ENCODE measurements at places on chromosomes 4 and X.
A peak's percentile ranks its signal among the peaks of the same experiment; 100 is the strongest.

DNA sequence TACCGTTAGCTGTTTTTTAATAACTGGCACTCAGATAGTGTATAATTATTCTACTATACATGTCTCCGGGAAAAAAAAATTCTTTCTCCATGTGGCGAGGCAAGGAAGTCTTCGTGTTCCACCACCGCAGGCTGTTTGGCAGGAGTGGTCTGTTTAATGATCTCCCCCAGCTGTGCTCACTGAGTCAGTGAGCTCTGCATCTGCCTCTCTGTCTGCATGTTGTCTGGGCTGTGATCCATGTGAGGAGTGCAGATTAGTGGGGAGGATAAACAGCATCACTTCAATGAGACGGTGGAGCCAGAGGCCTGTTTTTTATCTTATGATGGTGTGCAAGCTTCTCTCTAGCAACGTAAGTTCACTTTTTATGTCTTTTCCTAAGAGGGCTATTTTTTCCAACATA, 69.8 kb downstream of the RPS3A start:
- DNase-seq: no peak

DNA sequence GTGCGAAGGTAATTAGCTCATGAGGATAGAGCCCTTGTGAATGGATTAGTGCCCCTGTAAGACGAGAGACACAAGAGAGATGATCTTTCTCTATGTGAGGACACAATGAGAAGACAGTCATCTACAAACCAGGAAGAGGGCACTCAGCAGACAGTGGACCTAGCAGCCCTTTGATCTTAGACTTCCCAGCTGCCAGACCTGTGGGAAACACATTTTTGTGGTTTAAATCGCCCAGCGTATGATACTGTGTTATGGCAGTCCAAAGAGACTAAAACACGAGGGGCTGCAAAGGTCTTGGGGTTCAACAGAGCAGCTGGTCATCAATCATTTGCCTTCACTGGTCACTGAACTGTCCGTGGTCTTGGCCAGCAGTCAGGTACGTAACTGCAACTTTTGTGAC, 9.2 kb upstream of the SYNPO2 start:
- DNase-seq: no peak

DNA sequence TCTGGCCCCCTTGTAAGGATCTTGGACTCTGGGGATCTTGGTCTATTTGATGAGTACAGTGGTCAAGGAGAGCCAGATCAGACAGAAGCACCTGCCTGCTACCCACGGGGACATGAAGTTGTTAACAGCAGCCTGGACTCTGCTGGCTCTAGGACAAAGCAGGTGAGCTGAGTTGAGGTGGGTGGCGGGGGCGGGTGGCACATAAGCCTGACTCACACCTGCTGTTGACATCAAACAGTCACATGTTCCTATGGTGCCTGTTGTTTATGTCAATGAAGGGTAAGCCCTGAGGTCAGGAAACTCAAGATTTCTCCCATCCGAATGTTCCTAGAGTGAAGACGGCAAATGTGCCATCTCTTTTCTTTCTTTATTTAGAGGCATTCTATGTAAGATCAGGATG, 50.1 kb upstream of the CLNK start:
- no peak for DNase-seq

DNA sequence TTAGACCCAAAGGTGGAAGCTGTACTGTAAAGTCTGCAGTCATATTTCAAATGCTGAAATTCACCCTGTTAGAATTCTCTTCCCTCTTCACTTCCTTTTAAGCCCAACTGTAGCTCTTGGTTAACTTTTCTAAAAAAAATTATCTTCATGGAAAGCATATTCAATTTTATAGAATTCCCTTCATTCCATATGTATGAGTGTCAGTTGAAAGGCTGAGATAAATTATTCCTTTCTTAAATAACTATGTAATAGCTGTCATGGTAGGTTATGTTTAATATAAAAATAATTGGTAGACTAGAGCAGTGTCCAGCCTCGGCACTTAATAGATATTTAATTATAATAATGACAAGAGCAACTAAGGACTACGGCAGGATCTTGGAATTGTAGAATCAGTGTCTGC, 16.8 kb upstream of the ARSH start:
- no peak for DNase-seq

GRCh38 chrX:41730081-41730480, 6.1 kb downstream of the GPR82 start:
- DNase-seq: no peak

DNA sequence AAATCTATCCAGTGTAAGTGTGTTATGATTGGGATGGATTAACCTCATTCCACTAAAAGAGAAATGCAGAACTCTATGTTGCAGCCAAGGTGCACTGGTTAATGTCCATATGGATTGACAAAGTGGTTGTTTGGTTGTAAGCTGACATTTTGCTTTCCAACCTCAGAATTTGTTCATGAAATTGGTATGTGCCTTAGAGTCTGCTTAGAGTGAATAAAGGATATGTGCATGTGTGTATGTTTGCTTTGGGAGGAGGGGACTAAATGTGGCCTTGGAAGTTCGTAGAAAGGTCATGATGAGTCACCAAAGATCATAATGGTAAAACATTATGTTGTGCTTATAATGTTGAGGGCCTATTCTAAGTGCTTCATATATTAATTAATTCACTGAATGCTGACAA, 44.1 kb upstream of the MBNL3 start:
- DNase-seq: peak; percentile 1

DNA sequence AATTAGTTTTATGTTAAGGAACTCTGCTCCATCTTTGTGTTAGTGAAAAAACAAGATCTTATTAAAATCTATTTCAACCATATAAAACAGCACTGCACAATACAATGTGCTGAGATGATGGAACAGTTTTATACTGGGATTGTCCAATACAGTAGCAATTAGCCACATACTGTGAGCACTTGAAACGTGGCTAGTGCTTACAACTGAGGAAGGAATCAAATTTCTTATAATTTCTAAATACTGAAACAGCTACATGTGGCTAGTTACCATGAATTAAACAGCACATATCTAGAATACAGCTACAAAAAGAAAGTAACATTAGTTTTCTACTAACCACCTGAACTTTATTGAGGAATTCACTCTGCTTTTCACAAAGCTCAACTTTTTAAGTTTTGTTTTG, 14.7 kb downstream of the NFXL1 start:
- no peak for DNase-seq

DNA sequence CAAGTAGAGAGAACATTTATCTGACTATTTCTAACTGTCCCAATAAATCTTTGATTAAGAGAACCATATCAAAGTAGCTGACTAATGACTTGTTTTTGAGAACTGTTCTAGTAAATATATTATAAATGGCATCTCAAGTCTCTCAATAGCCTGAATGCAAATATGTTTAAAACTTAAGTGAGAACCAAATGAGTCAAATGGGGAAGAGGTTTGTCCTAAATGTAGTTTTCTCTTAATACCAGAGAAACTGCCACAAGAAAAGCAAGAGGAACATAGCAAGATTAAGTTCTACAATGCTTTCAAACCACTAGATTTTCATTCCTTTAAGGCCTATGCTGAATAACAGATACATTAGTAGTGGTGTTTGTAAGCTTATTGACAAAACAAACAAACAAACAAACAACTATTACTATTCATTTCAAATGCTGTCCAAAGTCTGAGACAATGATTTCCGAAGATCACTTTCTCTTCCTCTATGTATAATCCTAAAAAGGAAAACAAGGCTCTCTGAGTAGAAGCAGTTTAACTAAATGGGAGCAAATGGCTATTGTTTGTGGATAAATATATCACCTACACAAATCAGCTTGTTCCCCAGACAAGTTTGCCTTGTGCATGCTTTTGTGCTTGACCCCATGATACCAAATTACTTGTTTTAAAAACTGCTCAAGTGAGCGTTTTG, 408.4 kb upstream of the EMCN start:
- DNase-seq: no peak

GRCh38 chrX:13716905-13717304, 17.5 kb downstream of the TRAPPC2 start:
- DNase-seq: no peak

- no peak for DNase-seq
Observed at GRCh38 chr4:110630688-110631402, 8.0 kb upstream of the PITX2 start.

DNA sequence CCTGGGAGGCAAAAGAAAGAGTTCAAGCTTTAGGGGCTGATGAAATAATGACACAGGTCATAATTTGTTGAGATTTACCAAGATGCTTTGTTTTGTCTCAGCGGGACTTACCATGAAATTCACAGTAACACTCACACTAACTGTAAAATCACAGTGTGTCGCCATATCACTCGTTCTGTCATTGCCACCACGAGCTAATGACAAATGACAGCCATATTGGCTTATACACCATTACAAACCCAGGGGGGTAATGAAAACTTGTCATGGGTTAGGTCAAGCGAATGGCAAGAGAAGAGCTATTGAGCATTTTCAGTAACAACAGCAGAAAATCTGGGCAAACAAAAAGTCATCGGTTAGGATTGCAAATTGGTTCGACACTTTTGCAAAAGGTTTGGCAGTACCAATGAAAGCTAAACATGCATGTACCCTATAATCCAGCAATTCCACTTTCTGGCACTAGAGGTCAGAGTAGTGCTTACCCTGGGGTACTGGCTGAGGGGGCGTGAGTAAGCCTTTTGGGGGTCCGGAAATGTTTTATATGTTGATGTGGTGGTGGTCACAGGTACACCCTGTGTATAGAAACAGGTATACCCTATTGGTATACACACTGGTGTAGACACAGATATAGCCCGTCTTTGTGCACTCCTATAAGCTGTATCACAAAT, 83.9 kb upstream of the RAI2 start:
- DNase-seq: no peak

GRCh38 chr4:95250544-95251137, 298.1 kb downstream of the UNC5C start:
- peak; percentile 81 for DNase-seq

- DNase-seq: no peak
Observed at GRCh38 chr4:144357975-144358374, 217.5 kb upstream of the GYPA start.

- DNase-seq: no peak
Observed at GRCh38 chr4:74110670-74111069, 11.7 kb upstream of the CXCL2 start.

GRCh38 chr4:76341063-76341462, 34.5 kb downstream of the STBD1 start:
- DNase-seq: peak; percentile 37

GRCh38 chr4:73453701-73454005, 17.6 kb downstream of the AFP start:
- no peak for DNase-seq

DNA sequence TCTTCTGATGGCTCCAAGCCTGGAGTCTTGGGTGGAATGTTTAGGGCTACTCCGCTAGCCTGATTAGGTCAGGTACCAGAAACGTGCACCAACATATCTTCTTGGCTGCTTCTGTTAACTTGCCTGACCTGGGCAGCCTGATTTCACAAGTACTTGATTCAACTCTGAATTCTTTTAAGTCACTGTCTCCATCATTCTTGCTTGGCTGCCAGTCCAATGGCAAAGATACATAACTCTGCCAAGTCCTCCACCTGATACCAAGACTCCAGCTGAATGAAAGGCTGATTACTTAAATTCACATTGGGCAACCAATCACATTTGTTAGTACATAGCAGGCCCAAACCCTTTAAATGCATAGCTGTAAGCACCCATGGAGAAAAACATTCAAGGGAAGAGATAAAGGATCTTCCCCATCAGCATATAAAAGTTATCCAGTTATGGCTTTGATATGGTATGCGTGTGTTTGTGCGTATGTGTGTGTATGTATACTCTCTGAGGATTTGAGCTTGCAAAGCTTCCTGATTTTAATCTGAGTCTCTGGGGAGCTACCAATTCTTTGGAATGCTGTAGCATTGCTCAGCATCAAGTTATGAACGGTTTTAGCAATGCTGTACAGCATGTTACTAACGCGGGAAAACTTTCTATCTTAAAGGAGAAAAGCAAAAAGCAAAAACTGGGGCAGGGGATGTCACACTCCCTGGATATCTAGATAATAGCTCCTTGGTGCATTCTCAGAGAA, 917.2 kb downstream of the DMD start:
- no peak for DNase-seq

DNA sequence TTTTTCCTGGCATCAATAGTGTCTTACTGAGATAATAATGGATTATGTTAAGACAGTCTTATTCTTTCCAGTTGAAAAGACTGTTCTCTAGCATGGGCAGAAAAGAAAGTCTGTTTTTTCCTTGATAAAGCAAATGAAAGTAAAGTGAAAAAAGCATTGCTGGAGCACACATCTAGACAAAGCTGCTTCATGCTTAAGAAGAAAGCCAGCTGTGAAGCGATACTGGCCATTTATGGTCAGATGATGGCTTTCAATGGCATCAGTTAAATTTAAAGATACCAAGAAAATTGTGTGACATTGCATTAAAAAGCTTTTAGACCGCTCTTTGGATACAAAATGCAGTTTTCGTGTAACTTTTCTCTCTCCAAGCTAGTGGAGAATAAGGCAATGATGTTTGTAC, 242.1 kb upstream of the TRAM1L1 start:
- DNase-seq: peak; percentile 52

DNA sequence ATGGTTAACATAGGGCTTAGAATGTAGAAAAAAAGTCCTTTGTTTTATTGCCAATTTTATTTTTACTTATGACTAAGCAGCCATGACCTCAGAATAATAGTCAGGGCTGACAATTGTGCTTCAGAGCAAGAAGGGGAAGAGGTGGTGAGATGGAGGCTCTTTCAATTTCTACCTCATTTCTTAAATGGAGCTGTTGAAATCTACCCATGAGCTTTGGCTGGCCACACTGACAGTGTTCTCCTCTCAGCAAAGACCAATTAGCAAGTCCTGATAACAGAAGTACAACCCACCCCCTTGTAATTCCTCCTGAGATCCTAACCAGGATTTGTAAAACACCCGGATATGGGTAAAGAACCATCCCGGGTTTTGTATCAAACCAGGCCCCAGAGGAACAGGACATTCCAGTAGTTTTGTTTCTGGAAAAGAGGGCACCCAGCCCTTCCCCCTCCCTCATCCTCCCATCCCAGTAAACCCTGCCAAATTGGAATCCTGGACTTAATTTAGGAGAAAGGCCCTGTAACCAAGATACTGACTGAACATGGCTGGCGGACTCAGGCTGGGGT, at the start of gene HEPH:
TSS of gene HEPH (plus strand) at position 399 of the 563 bp plus-strand sequence. CDS start 6,324 bp downstream, outside the sequence.
- DNase-seq: peak; percentile 21

DNA sequence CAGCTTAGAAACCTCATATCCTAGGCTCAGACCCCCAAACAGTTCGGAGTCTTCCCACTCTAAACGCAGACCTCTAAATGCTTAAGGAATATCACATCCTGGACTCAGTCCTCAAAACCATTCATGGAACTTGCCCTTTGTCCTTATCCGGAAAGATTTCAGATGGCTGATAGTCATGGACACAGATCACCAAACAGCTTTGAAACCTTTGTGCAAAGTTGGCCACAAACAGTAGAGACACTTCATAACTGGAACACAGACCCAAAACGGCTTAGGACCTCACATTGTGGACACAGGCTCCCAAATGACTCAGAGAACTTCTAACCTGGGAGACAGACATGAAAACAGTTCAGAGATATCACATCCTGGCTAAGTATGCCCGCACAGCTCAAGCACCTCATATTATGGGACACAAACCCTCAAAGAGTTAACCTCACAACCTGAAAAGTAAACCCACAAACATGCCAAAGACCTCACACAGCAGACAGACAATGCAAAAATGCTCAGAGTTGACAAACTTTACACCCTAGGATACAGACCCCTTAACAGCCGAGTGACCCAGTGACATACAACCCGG, 15.5 kb downstream of the SUV39H1 start:
- DNase-seq: no peak

GRCh38 chrX:1380672-1381233, 11.2 kb downstream of the SLC25A6 start:
- no peak for DNase-seq

Measured in mammary epithelial cell (primary cell).